ENCODE measurements at places on chromosomes 3 and 15.

DNA sequence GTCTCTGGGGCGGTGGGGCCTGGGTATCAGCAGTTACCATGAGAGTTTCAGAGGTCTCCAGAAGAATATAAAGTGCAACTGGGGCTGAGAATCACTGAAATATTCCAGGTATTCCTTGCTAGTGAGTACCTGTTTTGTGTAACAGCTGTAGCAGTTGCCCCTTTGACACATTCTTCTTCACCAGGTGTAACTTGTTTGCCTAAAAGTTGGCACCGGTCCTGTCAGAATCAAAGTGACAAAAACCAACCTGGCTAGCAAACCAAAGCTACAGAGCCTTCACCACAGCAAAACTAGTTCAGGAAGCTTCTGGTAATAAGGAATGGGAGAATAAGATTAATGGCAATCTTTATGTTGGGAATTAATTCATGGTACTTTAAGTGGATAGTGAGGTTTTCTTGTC is 296.0 kb downstream of the NAALADL2 start:
- DNase-seq: no peak

- no peak for DNase-seq
These were observed 34.6 kb downstream of the CHD2 start for GRCh38 chr15:92934716-92935115.

GRCh38 chr15:64636556-64636955 is 138.8 kb downstream of the RBPMS2 start:
- DNase-seq: no peak

DNA sequence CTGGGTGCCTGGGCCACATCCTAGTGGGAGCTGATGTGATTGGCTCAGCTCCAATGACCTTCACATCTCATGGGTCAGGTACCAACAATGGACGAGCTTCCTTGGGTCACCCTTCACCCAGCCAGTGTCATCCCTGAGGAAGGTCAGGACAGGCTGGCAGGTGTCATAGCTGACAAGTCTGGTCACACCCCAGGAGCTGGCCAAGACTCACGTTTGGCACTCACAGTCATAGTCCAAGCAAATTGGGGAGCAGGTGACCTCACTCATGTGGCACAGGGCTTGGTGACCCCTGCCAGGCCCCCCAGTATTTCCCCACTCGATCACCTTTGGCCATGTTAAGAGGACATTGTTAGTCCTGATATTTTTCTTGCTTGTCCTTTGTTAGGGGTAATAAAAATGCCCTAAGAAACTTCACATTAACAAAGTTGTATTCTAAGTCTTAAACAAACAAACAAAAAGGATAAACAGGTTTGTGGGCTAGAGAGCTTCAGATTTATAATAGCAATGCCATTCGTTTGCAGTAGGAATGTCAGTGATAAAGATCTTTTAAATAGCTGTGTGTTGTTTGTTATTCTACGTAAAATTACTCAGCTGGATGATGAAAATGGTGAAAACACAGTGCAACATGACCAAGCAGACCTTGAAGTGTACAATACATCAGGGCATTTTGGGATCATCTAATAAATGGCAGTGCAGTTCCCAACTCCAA is 79.5 kb upstream of the POMGNT2 start:
- DNase-seq: no peak

DNA sequence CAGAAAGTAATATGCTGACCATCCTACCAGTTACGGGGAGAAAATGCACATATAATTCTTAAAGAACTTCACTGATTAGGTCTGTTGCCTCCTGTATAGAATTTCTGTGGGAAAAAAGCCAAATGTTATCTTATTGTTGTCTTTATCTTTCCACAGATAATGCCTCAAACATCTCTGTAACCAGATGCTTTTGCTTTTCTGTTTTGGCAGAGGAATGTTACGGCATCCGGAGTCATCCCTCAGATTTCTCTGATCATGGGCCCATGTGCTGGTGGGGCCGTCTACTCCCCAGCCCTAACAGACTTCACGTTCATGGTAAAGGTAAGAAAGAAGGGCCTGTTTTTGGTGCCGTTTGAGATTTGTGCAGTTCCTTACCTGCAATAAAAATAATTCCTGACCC is 33.5 kb downstream of the PCCB start:
- no peak for DNase-seq

DNA sequence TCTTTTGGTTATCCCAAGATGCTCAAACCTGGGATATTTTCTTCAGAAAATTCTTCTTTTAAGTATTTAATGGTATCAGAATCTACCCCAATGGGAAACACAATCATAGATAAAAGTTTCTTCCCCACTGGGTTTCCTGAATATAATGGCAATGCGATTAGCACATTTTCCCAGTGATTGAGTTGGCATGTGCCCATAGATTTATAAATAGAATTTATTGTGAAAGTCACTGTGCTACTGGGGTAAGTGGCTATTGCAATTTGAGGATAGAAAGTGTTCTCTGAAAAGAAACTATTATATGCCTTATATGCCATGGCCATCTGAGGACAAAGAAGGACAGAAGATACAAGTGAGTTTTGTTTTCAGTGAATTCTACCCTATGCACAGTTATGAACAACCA is 99.0 kb upstream of the RBMS3 start:
- DNase-seq: no peak

DNA sequence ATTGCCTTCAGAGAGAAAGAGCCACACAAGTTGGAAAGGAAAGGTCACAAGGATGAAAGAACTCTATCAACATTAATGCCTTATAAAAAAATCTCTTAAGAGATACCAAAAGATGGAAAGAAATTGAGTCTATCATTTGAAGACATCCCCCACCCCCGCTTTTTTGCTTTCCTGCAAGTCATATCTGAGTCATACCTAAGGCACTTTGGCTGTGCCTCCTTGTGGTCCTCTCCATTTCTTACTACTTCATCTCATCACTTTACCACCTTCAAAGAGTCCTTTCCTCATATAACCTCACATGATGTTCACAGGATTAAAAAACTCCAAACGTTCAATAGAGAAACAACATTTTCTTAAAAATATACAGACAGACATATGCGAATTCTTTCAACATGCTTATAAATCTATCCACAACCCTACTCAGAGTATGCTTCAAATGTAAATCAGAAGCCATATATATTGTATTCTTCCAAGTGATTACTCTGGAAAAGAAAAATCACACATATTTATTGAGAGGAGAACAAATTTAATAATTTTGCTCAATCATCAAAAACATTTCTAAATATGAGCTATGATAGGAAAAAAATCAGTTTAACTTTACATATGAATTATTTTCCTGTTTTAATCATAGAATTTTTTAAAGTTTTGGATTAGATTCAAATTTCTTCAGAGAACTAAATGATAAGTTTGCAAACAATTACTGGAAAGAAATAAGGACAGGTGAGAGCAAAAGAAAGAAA is 1003.9 kb upstream of the CFAP20DC start:
- peak; percentile 16 for DNase-seq

DNA sequence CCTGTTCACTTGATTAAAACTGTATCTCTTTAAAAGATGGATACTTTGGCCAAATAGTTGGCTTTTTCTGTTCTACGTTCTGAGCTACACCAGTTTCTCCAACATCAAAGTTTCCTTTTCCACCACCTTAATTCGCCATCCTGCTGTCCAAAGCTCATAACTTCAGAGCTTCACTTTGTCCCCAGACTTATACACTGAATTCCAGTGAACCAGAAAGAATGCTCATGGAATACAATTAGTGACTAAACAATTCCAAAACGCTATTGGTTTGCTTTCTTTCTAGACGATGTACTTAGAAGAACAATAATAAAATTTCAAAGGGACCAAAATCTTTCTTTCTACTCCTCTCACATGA is 23.2 kb downstream of the GPR15 start:
- no peak for DNase-seq

DNA sequence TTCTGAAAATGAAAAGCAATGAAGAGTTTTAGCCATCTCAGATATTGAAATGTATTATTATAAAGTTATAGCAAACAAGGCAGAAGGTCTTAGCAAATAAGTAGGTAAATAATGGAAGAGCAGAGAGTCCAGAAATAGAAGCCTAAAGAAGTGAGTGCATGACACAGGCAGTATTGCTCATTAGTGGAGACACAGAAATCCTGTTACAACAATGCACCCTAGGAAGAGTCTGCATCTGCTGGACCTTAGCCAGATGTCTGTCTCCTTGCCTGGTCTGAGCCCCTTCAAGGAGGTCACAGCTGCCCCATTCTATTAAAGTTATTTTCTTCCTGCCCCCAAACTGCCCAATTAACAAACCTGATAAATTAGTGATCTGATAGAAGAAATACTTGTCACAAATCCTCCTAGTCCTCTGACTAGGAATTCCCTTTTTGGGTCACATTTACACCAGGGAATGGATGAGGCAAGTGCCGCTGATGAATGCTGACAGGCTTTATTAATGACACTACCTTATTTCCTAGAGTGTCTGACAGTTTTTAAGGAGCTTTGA is 51.9 kb downstream of the HOMER2 start:
- DNase-seq: no peak

GRCh38 chr3:107894998-107895397 is 195.8 kb downstream of the CD47 start:
- no peak for DNase-seq

- DNase-seq: no peak
These were observed 665.2 kb upstream of the ADAMTS9 start for GRCh38 chr3:65352951-65353350.

GRCh38 chr15:49649987-49650386 is 29.1 kb downstream of the DTWD1 start:
- DNase-seq: no peak

GRCh38 chr3:3862534-3862933 is 63.3 kb downstream of the LRRN1 start:
- DNase-seq: no peak

GRCh38 chr3:141246958-141247301 is 15.3 kb downstream of the PXYLP1 start:
- no peak for DNase-seq

GRCh38 chr15:60079210-60079609 is 75.1 kb downstream of the FOXB1 start:
- DNase-seq: no peak

- no peak for DNase-seq
These were observed 91.4 kb upstream of the TNFSF10 start for GRCh38 chr3:172614340-172615274.

GRCh38 chr3:168001244-168001643 is 94.5 kb downstream of the GOLIM4 start:
- DNase-seq: no peak

GRCh38 chr15:27820722-27821121 is 278.4 kb downstream of the OCA2 start:
- DNase-seq: no peak

GRCh38 chr15:63514531-63514943 is 10.1 kb downstream of the USP3 start:
- no peak for DNase-seq

- DNase-seq: no peak
These were observed 77.4 kb upstream of the IQSEC1 start for GRCh38 chr3:13150624-13151023.

GRCh38 chr15:60536314-60536713 is 57.4 kb upstream of the ICE2 start:
- no peak for DNase-seq

- no peak for DNase-seq
These were observed 252.4 kb upstream of the CCDC54 start for GRCh38 chr3:107124885-107125284.

GRCh38 chr3:170465955-170466354 is 47.3 kb downstream of the CLDN11 start:
- no peak for DNase-seq

- DNase-seq: no peak
These were observed 191.4 kb upstream of the LRIG1 start for GRCh38 chr3:66692042-66692765.

- no peak for DNase-seq
These were observed 18.3 kb upstream of the EHD4 start for GRCh38 chr15:41990691-41991090.

All from stimulated activated CD8-positive, alpha-beta memory T cell treated with anti-CD3 and anti-CD28 coated beads, Interleukin-7, amount 100 ng/mL, for 24 hours (primary cell).